ENCODE measurements at places on chromosomes 3 and 15.

- DNase-seq: no peak
Measured at GRCh38 chr3:61111825-61112224, 139.4 kb downstream of the FHIT start.

GRCh38 chr3:195451373-195452015 is 8.7 kb upstream of the ACAP2 start:
- no peak for DNase-seq

GRCh38 chr3:138479438-138479863 is 45.0 kb downstream of the ESYT3 start:
- no peak for DNase-seq

DNA sequence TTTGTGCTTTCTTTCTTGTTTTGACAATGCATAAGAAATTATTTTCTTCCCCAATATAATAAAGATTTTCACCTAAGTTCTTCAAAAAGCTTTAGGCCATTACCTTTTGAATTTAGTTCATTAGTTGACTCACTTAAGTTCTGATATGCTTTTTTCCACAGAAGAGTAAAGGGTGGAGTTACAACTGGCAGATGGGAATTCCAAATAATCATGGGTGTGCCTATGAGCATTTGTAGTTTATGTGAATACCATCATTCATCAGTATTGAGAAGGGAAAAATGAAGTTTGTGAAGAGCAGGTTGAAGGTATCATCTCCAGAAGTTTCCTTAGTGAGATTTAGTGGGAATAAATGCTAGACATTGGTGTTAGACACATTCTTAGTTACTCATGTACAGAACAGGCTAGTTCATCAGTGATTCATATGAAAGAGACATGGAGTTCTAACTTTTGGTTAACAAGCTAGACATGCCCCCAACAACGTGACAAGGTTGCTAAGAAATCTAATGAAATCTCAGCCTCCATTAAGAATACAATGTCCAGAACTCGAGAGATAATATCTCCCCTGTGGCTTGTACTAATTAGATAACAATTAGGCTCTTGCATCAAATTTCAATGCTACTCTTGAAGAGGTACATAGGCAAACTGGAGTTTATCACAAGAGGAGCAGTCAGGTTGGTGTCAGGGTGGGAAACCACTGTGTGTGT is 16.9 kb upstream of the ALCAM start:
- DNase-seq: no peak

GRCh38 chr3:154168998-154169795 is 48.0 kb downstream of the ARHGEF26 start:
- DNase-seq: no peak

- no peak for DNase-seq
Measured at GRCh38 chr3:54358969-54359694, 236.8 kb downstream of the CACNA2D3 start.

GRCh38 chr3:69360690-69361089 is 25.2 kb downstream of the FRMD4B start:
- DNase-seq: no peak

DNA sequence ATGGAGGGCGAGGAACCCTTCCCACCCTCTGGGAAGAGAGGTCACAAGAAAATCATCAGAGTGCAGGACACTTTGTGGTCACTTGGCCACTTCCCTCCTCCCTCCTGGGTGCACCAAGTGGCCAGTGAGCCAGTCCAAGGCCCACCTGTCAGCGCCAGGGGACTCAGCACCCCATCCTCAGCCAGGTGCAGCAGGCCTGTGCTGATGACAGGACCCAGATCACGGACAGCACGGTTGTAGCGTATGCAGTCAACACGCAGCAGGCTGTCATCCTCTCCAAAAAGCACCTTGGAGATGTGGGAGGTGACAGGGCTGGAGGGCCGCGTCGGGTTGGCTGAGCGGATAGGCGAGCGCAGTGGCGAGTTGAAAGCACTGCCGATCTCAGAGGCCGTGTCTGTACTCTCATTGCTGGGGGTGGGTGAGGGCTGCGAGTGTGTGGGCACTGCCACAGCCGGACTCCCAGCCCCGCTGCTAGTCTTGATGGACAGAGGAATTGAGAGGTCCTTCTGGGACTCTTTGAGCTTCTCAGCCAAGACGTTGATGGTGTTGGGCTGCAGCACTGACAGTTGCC is 41.5 kb downstream of the SEMA3G start:
- no peak for DNase-seq

GRCh38 chr3:52528586-52529375 is 4.9 kb downstream of the NT5DC2 start:
- DNase-seq: no peak

DNA sequence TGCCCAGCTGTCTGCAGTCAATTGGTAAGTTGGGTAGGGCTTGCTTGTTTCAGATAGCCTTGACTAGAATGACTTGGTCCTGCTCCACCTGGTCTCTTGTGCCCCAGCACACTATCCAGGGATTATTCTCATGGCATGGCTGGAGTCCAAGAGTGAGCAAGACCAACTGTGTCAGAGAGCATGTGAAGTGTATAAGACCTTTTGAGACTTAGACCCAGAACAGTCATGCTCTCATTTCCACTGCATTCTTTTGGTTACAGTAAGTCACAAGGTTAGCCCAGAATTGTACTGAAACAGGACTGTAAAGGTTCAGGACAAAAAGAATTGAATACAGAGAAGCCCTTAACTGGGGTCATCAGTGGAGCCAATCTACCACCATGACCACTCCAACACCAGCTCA is 650.8 kb upstream of the ADAMTS9 start:
- no peak for DNase-seq

DNA sequence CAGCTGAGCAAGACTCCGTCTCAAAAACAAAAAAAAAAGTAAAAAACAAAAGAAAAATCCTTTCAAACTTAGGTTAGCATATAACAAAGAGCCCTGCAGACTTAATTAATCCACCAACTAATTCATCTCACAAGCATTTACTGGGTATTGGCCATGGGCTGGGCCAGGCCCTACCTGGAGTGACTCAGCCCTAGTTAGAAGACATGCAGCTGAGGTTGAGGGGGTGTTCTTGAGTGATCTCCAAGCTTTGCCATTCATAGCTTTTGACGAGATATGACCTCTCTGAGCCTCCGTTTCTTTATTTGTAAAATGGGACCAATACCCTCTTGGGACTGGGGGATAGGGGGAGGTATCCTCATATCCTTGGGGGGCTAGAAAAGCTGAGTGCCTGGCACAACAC is 7.8 kb downstream of the FBXL22 start:
- no peak for DNase-seq

- no peak for DNase-seq
Measured at GRCh38 chr3:1843111-1843510, 255.6 kb upstream of the CNTN4 start.

- no peak for DNase-seq
Measured at GRCh38 chr3:108474581-108474980, 35.8 kb downstream of the MYH15 start.

- no peak for DNase-seq
Measured at GRCh38 chr15:68300115-68300940, 22.8 kb downstream of the FEM1B start.

GRCh38 chr15:93882141-93882540 is 349.2 kb upstream of the MCTP2 start:
- no peak for DNase-seq

DNA sequence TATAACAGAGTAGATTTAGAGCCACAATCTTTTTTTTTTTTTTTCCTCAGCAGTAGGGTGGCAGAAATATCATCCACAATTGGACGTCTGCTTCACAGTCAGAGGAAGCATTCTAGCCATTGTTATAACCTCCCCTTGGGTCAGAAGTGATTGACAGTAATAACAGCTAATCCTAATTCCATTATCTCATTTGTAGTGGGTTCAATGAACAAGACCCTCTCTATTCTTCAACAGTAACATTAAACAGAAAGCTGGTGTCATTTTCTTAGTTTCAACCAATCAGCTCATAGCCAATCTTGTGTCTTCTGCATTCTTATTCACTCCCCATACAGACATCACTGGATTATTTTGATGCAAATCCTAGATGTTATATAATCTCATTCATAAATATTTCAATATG is 44.6 kb downstream of the QTRT2 start:
- DNase-seq: no peak

- DNase-seq: no peak
Measured at GRCh38 chr3:134974624-134975023, 179.6 kb downstream of the EPHB1 start.

DNA sequence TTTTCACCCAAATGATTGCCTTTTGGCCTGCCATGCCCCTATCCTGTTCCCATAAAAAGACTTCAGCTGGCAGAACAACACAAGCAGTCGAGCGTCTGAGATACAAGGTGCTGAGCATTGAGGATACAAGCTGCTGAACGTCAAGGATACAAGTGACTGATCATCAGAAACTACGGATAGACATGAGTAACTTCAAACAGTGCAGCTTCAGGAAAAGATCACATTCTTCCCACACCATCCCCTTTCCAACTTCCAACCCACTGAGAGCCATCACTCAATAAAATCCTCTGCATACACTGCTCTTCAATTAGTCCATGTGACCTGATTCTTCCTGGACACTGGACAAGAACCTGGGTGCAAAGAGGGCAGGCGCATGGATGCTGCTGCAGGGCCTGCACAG is 1198.9 kb downstream of the ROBO2 start:
- DNase-seq: no peak
